Spleen (tissue), 13 donors: ENCODE measurements at places on chromosomes 2 and 18.
A peak's percentile ranks its signal among the peaks of the same experiment; 100 is the strongest.

- no peak for DNase-seq
Observed at GRCh38 chr2:176150584-176151441, 537 bp upstream of the HOXD4 start.

DNA sequence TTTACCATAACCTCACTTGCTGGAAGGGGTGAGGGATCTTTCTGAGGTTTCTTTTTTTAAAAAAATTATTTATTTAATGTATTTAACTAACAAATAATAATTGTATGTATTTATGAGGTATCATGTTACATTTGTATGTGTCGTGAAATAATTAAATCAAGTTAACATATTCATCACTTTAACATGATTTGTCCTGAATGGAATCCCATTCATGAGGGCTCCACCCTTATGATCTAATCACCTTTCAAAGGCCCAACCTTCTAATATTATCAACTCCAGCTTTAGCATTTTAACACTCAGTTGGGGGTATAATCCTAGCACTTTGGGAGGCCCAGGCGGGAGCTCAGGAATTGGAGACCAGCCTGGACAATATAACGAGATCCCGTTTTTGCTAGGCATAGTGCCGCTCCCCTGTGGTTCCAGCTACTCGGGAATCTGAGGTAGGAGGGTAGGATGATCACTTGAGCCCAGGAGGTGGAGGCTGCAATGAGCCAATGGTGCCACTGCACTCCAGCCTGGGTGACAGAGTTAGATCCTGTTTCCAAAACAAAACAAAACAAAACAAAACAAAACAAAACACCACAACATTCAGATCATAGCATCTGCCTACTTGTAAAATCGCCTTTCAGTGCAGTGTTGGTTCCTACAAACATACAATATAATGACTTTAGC lies 1.1 kb upstream of the TAF4B start:
- no peak for DNase-seq

- DNase-seq: no peak
Observed at GRCh38 chr2:231250146-231250545, 51.7 kb downstream of the ARMC9 start.

DNA sequence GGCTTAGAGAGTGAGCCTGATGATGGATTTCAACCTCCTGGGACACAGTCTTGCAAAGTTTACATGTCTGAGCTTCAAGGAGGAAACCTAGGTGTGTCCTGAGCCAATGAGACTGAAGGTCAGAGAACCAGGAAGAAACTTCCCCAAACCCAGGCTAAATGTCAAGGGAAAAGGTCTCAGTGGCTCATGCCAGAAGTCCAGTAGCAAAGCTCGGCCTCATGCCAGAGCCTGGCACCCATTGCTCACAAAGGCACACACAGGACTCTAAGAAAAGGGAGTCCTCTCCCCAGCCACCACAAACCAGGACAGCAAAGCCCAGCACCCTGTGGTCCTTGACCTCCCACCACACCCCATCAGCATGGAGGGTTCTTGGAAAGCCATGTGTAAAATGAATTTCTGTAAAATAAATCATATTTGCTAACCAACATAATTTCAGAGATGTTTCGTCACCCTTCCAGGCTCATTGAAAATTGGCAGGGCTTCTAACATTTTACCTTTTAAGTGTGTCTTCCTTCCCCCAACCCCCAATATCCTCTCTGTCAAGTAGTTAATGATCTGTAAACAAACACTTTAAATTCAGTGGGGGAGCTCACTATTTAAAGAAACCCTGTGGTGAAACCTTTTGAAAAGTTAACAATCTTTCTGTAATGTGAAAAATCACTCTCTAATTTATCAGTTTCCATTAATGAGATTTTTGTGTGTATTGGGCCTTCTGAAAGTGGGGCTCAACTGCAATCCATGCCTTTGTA lies 77.1 kb downstream of the BCL11A start:
- DNase-seq: no peak

- DNase-seq: no peak
Observed at GRCh38 chr2:199685669-199686068, 165.3 kb downstream of the FTCDNL1 start.

DNA sequence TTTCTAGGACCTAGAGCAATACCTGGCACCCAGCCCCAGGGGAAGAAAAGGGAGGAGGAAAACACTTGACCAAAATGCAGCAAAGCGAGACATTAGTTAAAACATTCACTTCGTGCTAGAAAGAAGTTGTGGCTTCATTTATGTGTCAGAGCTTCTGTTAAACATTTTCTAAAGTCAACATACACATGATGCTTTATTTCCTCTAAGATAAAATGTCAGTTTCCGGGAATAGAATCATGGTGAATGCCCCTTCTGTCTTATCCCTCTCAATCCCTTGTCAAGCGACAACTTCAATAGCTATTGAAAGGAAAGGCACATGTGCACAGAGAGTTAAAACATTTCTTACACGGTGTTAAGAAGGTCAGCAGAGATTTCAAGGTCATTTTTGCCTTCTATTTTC lies 404.6 kb upstream of the CWC22 start:
- DNase-seq: no peak

DNA sequence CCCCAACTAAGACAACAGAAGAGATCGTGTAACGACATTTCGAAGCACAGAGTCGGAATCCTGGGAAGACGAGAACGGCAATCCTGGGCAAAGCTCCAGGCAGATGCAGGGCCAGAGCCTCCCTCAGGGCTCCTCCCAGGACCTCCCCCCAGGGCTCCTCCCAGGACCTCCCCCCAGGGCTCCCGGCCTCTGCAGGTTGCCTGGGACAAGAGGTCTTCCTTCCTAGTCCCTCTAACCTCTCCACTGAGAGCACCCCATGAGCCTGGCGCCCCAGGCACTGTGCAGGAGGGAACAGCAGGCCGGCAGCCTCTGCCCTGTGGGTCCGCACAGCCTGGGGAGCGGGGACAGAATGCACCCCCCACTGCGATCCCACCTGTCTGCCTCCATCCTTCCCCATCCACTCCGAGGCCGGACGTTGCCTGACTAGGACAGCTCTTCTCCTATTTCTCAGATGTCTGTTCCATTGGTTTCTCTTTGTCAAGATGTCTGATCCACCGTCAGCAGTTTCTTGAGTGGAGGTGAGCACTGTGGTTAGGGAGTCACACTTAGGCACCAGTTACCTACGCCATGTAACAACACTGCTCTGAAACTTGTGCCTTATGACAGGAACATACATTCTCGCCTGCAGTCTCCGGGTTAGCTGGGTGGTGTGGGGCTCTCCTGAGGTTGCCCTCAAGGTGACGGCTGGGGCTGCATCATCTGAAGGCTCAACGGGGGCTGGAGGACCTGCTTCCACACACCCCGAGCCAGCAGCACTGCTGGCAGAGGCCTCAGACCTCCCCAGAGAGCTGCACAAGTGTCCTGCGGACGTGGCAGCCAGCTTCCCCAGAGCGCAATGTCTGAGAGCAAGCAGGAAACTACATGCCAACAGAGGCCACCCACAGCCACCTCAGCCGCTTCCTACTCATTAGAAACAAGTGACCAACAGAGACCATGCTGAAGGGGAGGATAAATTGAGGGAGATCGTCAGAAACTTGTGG lies 28.9 kb downstream of the ADI1 start:
- no peak for DNase-seq

- peak; percentile 71 for DNase-seq
Observed at GRCh38 chr2:238985931-238986446, 138.1 kb downstream of the TWIST2 start.

DNA sequence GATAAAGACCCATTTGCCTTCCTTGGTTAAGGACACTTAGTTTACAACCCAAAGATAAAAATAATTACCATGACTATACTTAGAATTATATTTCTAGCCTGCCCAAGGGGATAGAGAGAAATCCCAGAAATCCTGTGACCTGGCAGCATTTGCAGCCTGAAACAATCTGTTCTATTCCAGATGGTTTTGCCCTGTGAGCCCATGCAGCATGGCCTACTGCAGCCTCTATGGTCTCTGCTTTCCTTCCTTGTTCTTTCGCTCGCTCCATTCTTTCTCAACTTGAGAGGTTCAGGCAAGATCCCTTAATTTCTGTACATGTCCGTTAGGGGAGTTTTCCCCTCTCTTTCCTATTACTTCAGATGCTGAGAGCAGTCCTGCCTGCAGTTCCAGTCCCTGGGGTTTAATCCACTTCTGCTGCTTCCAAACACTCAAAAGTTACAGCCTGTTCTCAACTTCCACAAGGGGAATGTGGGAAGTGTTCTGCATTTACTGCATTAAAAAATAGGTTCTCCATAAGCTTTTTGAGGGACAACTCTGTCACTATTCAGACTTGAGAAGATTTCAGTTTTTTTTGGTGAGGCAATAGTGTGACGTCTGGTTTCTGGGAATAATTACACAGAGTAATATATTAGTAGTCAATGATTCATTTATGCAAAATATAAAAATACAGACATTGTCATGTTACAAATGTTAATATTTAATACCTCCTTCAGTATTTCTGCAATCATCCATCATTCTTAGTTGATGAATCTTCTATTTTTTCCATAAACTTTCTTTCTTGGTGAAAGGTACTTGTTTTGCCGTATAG lies 80.3 kb downstream of the CDCA7 start:
- DNase-seq: no peak

DNA sequence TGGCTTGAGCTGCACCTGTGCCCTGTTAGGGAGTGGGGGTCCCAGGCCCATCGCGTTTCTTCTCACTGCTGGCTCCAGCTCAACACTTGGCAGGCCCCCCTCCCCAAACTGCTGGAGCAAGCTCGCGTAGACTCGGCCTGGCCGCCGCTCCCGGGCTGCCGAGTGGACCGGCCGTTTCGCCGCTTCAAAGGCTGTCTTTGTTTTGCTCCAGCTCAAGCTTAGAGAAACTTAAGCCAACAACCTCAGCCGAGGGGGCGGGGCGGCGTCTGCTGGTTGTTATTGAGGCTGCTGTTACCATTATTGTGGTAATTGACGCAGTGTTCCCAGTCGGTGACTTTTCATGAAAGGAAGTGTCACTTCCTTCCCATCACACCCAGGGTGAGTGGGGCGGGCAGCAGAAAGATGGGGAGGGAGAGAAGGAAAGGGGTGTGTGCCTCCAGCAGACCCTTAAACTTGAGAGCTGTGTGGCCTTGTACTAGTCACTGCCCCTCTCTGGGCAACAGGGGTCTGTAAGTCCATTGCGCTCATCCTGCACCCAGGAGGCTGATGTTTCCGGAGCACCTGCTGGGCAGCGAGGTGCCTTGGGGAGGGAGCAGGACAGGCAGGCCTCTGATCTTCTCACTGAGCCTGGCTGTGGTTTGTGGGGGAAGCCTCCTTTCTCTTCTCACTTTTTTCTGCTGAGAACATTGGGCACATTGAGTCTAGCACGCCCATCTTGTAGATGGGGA lies 2.1 kb downstream of the ARID5A start:
- peak; percentile 97 for DNase-seq

GRCh38 chr2:130957915-130958314 lies 121.2 kb downstream of the ARHGEF4 start:
- no peak for DNase-seq

DNA sequence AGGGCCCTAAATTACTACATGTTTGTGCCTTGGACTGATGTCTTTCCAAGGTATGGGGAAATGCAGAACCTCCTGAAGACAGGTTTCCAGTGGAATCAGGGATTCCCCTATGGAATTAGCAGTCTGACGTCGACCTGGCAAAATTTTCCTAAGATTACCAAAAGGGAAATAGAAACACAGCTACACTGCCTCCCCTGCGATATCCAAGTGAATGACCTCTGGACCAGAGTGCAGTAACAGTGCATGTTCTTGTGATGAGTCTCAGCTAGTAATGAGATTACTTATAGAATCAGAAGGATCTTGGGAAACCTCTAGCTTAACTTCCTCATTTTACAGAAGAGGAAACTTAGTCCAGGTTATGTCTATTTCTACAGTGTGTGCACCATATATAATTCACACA lies 21.3 kb upstream of the CHST9 start:
- DNase-seq: no peak

DNA sequence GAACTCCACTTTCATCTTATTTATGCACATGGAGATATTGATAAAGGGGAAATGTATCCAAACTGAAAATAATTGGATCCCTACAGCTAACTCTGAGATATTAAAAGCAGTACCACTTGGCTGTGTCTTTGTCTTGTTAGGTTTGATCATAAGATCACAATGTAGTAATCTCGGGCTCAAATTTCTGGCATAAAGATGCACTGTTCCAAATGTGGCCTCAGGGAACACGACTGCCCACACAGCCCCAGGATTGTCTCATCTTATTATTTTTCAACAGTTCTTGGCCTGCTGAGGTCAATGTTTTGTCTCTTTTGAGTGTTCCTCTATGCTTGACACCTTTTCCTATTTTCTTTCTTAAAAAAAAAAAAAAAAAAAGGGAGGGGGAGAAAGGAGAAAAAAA lies 114.1 kb downstream of the GBX2 start:
- DNase-seq: no peak

- DNase-seq: peak; percentile 54
Observed at GRCh38 chr2:237667893-237668292, 40.5 kb downstream of the LRRFIP1 start.

DNA sequence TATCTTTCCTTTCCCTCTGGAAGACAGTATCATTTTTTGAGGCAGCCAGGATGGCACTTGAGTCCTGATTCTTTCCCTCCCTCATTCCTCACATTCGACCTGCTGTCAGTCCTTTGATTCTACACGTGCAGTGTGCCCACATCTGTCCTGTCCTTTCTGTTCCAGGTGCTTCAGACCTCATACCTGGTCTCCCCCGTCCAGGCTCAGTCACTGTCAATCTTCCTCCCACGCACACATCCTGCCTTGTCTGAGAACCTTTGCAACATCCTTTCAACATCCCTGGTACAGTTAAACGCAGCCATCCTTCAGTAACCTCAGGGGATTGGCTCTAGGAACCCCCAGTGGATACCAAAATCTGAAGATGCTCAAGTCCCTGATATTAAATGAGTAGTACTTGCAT lies 10.1 kb downstream of the BCL2 start:
- no peak for DNase-seq

DNA sequence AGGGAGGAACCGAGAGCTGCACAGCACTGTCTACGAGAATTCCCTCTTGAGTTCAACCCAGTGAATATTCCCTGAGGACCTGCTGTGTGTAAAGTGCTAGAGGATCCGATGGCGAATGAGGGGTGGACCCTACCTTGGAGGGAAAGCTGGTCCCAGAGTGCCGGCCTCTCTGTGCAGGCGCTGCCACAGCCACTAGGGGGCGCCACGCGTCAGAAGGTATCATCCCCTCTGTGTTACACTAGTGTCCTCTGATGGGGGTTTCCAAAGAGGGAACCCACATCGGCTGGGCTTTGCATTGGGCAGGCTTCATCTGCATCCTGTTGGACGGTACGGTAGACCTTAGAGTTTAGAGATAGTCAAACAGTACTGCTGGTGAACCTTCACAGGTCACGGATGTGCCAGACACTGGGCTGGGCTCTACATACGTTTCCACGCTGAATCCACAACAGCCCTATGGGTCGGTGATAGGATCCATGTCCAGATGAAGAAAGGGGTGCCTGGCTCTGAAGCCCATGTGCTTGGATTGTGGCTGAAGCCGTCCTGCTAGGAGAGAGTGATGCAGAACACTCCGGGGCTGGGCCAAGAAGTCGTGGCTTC lies 39.0 kb downstream of the COA5 start:
- DNase-seq: peak; percentile 90

- DNase-seq: no peak
Observed at GRCh38 chr2:219104107-219105035, 43.6 kb upstream of the IHH start.

GRCh38 chr2:205637779-205638503 lies 44.4 kb upstream of the NRP2 start:
- no peak for DNase-seq
